Stimulated activated CD4-positive, alpha-beta T cell treated with anti-CD3 and anti-CD28 coated beads, Interleukin-2, amount 100 ng/mL, for 48 hours (primary cell): ENCODE measurements at places on chromosomes 3 and 15.

GRCh38 chr3:72944696-72945095 is 51.9 kb upstream of the PPP4R2 start:
- no peak for DNase-seq

- no peak for DNase-seq
Observed at GRCh38 chr3:193982258-193982659, 153.7 kb upstream of the HES1 start.

DNA sequence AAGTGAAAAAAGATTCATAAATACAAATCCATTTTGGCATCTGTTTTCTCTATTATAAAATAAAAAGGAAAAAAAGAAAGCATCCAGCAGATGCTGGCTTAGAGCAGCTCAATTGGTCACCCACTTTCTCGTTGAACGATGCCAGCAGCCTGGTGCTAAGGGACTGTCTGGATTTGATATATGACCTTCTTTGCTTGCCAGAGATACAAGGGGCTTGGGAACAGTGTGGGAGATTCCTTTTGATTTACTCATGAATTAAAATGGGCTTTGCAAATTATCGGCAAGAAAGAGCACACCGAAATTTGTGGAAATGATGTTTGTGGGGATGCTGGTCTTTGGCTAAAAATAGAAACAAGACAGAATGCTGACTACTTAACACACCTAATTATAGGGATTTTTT is 210.3 kb upstream of the STT3B start:
- no peak for DNase-seq

DNA sequence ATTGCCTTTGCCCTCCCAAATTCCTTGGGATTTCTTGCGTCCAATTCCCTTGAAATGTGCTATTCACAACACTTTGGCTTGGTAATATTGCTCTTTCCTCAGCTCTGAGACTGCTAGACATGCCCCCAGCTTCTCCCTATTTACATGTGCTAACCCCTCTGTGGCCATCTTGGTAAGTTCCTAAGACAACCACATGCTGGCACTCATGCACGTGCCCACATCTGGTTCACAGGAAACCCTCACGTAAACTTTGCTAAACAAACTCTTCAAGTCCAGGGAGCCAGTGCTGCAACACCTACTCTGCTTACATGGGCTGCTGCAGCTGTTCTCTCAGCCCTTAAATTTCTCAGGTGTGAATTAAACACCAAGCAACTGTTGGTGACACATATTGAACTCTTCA is 121.8 kb downstream of the ADAMTSL3 start:
- DNase-seq = no peak

- DNase-seq = no peak
Observed at GRCh38 chr3:126208606-126209256, 28.3 kb upstream of the ALDH1L1 start.

DNA sequence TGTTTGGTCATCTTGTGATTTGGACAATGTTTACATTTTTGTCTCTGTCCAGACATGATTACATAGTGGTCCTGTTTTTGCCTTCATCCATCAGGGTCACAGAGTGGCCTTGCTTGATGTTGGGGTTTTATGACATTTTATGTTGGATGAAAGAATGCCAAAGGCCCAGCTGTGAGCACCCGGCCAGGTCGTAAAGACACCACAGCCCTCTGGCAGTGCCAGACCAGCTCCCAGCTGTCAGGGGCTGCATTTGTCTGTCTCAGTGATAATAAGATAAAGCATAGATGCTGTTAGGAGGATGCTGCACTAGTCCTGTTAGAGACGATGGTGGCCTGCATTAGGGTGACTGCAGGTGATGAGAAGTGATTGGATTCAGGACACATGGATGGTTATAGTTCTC is 117.5 kb downstream of the FAM174B start:
- no peak for DNase-seq

- no peak for DNase-seq
Observed at GRCh38 chr3:184414418-184415202, 34.8 kb downstream of the CHRD start.
